ENCODE measurements at places on chromosomes 11 and 22.

DNA sequence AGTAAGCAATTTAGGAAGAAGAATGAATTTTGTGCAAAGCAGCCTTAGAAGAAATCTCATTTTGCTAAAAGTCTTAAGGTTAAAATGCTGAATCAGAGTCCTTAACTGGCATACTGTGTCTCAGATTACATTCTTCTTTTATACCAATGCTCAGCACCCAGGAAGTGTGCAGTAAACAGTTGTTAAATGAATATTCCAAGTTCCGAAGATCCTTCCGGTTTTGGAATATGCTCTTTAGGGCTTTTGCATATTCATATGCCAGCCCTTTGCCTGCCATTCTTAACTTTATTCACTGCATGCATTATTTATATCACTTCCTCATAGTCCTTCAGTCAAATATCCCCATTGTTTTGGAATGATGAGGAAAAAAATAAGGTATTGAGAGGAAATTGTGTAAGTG is 242.0 kb downstream of the DDX10 start:
- no peak for DNase-seq

DNA sequence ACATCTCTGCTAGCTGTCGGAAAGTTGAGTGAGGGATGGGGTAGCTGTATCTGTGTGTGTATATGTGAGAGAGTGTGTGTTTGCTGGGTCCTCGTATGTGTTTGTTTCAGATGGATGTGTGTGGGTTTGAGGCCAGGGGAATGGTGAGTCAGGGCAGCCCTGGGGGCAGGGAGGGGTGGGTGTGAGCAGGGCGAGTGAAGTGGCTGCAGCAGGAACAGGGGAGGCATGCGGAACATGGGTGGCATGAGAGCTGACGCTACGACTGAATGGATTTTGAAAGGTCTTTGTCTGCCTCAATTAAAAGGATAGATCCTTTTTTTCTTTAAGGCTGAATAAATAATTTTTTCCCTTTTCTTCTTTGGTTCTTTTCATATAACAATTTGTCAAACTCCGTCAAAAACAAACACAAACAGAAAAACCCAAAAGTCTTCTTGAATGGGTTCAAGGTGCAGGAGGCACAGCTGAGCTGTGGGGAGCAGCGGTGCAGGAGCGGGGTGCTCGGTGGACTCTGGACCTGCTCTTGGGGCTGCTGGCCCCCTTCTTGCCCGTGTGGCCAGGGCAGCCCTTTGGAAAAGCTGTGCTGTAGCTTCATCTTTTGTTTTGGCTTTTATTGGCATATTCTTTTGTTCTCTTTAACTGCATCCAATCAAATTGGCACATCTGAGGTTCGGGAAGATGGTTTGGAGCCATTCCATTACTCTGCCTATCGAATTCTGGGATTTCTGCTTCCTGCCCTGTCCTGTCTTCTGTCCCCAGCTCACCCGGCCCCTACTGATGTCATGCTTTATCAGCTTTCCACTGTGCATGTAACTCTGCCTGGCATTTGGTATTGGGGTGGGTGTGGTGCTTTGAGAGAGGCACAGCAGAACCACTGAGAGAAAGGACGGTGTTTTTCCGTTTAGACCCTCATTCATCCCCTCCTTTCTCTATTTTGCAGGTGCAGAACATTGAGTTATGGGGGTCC is 80.1 kb downstream of the ADAMTS15 start:
- DNase-seq, result no peak

- peak; percentile 62 for DNase-seq
Observed at GRCh38 chr11:61587541-61587941, 6.7 kb upstream of the SYT7 start.

DNA sequence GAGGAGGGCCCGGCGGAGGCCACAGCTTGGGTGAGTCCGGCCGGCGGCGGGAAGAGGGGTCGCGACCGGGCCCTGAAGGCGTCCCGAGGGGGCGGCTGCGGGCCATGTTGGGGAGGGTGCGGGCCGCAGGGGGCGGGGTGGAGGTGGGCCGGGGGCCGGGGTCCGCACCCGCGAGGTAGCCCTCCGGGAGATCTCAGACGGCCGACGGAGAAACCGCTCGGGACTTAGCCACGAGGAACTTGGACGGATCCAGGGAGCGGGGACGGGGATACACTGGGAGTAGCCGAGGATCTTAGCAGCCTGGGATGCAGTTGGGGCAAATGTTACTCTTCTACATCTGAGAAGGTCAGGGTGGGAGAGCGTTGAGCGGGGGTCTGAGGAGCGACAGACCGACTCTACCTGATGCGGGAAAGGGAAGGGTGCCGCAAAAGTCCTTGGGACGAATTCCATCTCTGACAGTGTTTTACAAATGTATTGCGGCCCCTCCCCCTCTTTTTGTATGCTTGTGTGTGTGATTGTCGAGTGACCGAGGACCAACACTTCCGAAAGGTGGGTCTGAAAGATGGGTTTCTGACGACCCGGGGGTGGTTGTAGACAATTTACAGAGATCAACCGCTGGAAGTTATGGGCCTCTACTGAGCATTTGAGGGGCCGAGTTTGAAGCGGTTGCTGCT is 658 bp downstream of the STIP1 start:
- no peak for DNase-seq

DNA sequence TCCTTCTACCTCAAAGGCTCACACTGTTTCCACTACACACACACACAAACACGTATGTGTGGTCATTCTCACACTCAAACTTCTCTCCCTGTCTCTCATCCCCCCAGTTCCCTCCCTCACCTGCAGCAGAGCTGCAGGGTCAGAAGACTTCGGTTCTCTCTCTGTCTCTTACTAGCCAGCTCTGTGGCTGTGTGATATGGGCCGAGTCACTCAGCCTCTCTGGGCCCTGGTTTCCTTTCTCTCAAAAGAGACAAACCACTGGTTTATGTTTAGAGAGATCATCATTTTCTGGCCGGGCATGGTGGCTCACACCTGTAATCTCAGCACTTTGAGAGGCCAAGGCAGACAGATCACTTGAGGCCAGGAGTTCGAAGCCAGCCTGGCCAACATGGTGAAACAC is 21.1 kb downstream of the TSPAN18 start:
- DNase-seq, result no peak

DNA sequence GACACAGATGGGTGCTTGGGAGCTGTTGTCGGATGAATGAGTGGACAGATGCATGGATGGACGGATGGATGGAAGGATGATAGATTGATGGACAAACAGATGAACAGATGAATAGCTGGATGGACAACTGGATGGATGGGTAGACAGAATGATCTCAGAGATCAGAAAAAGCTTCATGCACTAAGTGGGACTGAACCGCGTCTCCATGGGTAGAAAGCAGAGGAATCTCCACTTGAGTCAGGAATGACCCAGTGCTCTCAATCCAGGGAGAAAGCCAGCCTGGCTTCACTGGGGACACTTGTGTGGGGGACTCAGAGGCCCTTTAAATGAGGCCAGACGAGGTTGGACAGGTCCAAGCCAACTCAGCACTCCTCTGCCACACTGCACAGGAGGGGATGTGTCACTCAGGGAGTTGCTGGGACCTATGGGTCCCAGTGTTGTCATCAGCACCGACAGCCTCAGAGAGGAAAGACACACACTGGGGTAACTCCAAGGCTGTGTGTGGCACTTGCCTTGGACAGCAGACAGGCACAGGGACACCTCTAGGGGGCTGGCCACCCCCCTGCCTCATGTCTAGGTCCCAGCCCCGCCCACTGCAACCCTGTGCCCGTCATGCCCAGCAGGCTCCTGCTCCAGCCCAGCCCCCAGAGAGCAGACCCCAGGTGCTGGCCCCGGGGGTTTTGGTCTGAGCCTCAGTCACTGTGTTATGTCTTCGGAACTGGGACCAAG is 5.6 kb downstream of the IGLL5 start:
- no peak for DNase-seq

GRCh38 chr11:20438637-20439036 is 51.1 kb downstream of the PRMT3 start:
- DNase-seq, result no peak

DNA sequence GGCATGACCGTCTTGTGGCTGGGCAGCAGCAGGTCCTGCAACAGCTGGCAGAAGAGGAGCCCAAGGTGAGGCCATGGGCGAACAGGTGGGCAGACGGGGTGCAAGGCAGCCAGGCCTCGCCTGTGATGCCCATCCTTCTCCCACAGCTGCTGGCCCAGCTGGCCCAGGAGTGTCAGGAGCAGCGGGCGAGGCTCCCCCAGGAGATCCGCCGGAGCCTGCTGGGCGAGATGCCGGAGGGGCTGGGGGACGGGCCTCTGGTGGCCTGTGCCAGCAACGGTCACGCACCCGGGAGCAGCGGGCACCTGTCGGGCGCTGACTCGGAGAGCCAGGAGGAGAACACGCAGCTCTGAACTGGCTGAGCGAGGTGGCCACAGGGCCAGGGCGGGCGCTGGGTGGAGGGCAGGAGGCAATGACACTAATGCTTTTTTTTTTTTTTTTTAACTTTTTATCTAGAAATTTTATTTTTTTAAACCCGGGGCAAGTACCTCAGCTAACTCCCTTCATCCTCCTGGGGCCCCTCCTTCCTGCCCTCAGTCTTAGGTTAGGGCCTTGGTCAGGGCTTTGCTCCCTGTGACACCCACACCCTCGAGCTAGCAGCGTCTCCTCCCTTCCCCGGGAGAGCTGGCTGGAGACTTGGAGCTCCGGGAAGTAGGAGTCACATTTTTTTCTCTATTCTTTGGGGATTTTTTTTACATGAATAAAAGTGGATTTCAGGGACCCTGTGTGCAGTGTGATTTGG is 16.0 kb downstream of the PLCB3 start:
- peak; percentile 45 for DNase-seq

DNA sequence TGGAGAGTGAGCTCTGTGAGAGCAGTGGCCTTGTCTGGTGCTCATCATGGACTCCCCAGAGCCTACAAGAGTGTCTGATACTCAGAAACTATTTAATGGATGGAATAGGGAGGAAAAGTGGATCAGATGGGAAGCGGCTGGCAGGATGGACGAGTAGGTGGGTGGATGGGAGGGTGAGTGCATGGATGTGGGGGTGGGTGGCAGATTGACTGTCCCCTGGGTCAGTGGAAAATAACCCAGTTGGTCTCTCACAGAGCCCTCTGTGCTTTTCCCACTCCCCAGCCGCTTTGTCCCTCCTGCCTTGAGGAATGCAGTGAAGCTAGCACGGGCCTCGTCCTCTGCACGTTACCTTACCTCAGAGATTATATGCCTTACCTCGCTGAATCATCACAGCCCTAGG is 5.9 kb downstream of the SPI1 start:
- no peak for DNase-seq

- peak; percentile 74 for DNase-seq
Observed at GRCh38 chr11:16981651-16982194, 32.5 kb downstream of the PLEKHA7 start.

DNA sequence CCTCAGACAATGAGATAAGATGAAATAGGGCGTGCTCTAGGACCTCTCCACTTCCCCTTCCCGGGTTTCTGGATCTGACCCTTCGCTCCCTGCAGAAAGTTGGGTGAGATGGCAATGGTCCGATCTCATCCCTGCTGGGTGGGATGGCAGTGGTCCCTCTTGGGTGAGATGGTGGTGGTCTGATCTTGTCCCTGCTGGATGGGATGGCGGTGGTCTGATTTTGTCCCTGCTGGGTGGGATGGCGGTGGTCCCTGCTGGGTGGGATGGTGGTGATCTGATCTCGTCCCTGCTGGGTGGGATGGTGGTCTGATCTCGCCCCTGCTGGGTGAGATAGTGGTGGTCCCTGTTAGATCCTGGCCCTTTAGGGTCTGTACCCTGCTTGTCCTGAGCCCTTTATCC is 21.3 kb downstream of the ST14 start:
- no peak for DNase-seq

DNA sequence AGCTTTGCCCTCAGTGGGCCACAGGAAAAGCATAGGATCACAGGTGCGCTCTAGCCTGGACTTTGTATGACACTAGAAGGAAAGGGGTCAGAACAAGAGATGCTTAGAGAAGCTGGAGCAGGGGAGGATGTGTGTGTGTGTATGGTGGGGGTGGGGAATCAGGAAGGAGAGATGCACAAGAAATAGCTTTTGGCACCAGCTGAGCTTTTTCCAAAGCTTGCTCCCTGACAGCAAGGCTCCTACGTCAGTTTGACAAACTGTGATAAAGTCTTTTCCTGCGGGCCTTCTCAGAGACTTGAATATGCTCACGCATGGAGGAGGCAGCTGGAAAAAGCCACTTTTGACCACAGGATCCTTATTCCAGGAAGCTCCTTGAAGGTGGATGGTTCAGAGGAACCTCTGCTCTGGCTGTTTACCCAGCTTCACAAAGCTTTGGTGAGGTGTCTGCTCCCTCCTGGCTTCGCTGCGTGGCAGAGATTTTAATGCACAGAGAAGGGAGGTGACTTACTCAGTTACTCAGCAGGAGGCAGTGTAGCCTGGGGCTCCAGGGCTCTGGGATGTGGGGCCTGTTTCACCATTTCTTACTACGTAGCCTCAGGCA is 3.9 kb downstream of the CDC42EP1 start:
- no peak for DNase-seq

DNA sequence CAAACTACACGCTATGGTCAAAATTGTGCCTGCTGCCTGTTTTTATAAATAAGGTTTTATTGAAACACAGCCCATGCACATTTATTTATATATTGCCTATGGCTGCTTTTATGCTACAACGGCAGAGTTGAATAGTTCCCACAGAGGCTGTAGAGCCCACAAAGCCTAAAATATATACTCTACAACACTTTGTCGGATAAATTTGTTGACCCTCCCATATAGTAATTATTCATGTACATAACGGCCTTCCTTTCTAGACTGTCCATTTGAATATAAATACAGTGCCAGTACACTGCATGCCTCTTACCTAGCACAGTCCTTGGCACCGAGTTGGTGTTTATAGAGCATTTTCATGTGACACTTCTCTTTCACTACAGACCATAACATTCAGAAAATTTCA is 314.0 kb downstream of the LRRC4C start:
- no peak for DNase-seq

- DNase-seq, result no peak
Observed at GRCh38 chr11:118373263-118373662, 13.9 kb downstream of the UBE4A start.

GRCh38 chr11:826836-827145 is 928 bp upstream of the CRACR2B start:
- no peak for DNase-seq

DNA sequence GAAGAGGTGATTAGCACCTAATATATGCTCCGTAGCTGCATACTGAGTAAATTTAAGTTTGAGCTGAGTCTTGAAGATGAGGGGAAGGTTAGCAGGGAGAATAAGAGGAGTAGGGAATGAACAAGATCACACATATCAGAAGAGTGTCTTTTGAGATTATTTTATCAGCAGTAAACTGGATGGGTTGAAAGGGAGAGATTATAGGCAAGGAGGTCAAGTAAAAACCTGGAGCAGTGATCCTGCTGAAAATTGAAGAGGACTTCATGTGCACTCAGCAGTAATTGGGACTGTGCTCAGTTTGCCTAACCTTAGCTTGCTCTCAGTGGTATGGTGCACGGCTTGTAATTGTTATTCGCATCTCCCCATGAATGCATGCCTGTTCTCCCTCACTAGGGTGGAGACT is 79.5 kb upstream of the PICALM start:
- no peak for DNase-seq

DNA sequence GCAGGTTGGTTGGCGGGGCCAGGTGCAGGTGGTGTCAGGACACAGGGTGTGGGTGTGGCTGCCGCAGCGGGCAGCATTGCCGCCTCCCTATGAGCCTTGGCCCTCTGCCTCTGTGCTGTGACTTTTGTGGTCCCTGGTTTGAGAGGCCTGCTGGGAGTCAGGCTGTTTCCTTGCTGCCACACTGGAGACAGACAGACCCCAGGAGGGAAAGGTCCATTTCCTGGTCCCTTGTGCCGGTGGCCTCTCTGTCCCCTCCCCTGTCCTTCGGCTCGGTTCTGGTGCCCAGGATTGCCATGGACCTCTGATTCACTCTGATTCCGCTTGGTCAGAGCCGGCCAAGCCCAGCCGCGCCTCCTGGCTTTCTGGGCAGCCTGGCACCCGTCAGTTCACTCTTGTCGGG is 196.9 kb downstream of the TBC1D22A start:
- DNase-seq, result no peak
